ENCODE measurements at places on chromosomes 4 and X.

GRCh38 chr4:73603271-73603710 is 16.9 kb downstream of the RASSF6 start:
- no peak for DNase-seq

DNA sequence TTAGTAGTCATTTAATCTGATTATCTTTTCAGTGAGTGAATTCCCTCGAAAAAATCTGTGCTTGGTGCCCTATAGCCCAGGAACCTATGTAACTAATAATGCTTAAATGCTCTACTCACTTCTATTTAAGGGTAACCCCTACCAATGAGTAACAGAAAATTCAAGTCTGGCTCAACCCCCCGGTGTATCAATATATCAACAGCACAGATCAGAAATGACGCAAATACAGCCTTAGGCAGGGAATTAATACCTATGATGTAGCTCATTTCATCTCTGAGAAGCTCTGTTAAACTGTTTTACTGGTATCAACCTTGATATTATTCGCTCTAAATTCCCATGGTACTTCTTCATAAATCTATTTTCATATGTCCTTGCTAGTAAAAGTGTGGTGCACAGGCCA is 28.6 kb downstream of the PDGFC start:
- no peak for DNase-seq

DNA sequence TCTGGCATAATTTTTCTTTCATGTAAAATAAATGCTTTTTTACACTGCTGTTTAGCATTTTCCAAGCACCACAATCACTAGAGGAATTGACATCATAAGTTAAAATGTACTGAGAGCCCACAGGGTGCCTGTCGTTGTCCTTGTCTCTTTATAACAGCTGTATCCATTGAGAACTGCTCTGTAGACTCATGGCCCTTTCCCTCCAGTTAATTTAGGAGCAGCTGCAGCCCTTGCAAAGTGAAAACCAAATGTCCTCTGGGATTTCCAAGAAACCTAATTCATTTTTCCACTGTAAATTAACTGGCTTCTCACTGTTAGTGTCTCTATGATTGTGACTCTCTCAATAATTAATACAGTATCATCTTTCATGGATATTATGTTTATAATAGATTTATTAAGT is 185.9 kb downstream of the SLC4A4 start:
- DNase-seq, result no peak

DNA sequence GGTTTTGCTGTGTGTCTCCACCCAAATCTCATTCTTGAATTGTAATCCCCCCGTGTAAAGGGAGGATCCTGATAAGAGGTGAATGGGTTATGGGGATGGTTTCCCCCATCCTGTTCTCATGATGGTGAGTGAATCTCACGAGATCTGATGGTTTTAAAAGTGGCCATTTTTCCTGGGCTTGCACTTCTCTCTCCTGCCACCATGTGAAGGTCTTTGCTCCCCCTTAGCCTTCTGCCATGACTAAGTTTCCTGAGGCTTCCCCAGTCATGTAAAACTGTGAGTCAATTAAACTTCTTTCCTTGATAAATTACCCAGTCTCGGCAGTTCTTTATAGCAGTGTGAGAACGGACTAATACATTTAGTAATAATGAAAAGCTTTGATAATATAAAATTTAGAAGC is 46.9 kb downstream of the ANTXR2 start:
- DNase-seq, result no peak

GRCh38 chr4:76896614-76897535 is 1.1 kb downstream of the SOWAHB start:
- DNase-seq, result peak; percentile 60

DNA sequence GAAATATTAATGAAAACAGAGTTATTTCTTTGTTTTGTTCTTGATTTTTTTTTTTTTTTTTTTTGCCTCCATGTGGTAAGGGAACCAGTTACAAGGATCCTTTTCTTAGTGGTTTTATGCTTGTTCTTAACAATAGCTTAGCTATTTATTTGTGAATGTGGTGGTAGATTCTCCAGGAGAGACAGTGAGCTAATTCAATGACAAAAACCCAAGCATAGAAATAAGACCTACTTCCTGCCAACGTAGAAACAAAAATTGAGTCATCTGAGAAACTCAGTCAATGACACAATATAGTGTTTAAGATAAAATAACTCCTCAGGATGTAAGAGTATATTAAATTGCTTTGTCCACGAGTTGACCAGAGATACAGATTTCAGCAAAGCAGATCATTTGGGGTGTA is 863.8 kb upstream of the PABPC4L start:
- no peak for DNase-seq

GRCh38 chr4:128983771-128984485 is 109.4 kb downstream of the SCLT1 start:
- DNase-seq, result no peak

DNA sequence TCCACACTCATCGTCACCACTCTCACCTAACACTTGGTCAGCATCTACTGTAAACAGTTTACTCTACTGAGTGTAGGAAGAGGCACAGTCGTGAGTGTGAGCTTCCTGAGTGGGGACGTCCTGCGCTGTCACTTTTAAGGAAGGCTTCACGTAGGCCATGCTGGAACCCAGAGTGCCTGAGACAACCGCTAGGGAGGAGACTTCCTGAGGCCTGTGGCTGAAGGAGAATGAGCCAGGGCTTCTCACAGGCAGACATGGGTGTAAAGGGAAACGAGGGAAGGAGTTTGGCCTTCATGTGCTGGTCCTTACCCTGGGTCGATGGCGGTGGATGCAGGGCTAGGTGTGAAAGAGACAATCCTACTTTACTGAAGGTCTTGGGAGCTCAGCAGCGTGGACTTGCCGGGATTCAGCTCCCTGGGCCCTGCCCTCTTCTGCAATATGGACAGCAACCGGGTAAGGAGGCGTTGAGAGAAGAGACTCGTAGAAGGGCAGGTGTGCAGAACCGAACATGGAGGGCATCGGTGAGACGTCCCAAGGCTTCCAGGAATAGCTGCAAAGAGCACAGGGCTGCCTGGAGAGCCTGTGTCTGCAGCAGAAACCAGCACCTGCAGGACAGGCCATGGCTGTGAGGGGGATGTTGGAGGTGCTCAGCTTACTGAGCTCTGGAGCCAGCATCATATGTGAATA is 48.7 kb upstream of the TLR3 start:
- no peak for DNase-seq

GRCh38 chr4:167943872-167944505 is 148.3 kb upstream of the ANXA10 start:
- no peak for DNase-seq

- DNase-seq, result no peak
These were observed 17.8 kb upstream of the PAGE2B start for GRCh38 chrX:55056820-55057674.

DNA sequence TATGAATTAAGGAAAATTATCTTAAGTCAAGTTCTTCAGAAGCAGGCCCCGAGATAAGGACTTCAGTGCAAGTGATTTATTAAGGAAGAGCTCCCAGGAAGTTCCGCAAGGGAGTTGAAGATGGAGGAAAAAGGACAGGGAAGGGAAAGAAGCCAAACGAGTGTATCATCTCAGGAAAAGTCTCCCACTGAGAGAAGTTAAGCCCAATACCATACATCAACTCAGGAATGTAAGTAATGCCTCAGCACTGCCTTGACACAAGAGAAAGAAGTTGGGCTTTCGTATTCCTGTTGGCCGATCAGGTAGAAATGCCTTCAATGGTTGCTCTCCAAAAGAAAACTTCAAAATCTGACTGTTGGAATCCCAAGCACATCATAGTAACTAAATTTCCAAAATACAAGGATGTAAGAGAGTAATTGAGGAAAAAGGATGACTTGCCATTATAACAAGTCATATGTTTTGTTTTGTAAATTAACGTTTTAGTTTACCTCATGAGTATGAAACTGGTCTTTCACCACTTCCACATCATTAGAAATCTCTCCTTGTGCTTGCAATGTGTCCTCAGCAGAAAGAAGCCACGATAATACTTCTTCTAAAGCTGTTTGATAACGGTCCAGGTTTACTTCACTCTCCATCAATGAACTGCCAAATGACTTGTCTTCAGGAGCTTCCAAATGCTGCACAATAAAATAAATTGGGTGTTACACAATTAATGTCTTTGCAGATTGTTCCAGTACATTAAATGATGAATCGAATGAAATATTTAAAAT is 566.7 kb downstream of the DMD start:
- no peak for DNase-seq

DNA sequence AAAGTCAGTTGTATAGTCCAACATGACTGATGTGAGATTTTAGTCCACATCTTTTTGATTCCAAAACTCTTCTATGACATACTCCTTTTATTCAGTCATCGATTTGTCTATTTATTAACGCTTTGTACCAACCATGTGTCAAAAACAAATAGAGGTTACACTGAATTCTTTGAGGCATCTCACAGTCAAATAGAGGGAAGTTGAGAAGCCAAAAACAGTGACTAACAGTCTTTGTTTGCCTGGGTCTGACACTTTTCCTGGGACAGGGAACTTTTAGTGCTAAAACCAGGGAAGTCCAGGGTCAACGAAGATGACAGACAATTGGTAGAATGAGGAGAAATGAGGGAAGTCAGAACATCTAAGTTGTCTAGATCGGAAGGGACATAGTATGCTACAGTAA is 169.9 kb upstream of the HS3ST1 start:
- DNase-seq, result no peak

DNA sequence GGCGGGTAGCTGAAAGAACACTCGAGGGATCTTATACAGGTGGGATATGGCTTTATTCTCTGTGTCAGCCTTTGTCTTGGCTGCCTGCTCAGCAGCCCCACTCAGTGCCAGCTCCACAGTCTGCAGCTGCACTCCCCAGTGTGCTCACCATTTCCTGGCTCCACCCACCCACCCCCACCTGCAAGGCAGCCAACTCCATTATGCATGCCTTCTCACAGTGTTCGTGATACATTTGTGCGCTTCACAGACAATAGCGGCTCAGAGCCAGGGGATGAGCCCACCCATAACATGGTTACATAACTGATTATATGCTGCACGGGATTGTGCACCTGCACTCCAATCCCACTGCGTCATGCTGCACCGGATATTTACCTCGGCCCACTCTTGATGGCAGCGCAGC is 8.8 kb upstream of the TMEM128 start:
- no peak for DNase-seq

GRCh38 chr4:19009881-19010280 is 988.3 kb upstream of the LCORL start:
- no peak for DNase-seq

DNA sequence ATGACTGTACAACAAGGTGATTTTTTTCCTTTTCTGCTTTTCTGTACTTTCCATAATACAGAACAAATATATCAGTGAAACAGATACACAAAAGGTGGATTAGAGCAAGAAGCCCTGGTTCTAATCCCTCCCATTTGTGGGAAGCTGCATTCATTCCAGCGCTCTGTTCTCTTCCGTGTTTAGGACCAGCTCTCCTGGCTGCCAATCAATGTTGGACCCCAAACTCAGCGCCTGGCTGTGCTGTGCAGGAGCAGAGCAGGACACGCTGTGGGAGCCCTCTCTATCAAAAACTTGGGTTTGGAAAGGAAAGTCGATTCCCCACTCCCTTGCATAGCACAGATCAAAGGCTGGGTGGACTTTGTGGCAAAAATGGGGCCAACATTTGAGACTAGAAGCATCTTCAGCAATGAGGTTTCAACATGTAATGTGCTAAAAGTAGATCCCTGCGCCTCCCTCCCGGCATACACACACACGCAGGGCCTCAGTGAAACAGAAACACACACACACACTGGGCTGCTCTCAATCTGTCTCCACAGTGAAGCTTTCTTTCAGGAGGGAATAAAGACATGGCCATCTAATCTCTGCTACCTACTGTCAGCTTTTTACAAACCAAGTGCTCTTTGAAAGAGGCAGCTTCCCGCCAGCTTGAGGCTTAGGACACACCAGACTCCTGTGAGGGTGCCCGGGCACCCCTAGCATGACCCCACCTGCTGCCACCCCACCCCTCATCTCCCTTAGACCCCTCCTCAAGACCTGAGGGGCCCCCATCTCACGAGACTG is 12.2 kb downstream of the WDR1 start:
- no peak for DNase-seq

Data from activated naive CD8-positive, alpha-beta T cell treated with anti-CD3 and anti-CD28 coated beads, Interleukin-2, amount 10 ng/mL, durations not matched to agents 7 days and 5 days (primary cell).